ENCODE measurements at places on chromosomes 2 and 18.

GRCh38 chr18:48800466-48800865, 150.3 kb downstream of the SMAD7 start:
- DNase-seq: no peak

GRCh38 chr2:112836695-112837117, at the start of gene IL1B:
Gene IL1B, minus strand, starts transcription at chr2:112836779. Its CDS starts 550 bp downstream, at chr2:112836229.
- no peak for DNase-seq

DNA sequence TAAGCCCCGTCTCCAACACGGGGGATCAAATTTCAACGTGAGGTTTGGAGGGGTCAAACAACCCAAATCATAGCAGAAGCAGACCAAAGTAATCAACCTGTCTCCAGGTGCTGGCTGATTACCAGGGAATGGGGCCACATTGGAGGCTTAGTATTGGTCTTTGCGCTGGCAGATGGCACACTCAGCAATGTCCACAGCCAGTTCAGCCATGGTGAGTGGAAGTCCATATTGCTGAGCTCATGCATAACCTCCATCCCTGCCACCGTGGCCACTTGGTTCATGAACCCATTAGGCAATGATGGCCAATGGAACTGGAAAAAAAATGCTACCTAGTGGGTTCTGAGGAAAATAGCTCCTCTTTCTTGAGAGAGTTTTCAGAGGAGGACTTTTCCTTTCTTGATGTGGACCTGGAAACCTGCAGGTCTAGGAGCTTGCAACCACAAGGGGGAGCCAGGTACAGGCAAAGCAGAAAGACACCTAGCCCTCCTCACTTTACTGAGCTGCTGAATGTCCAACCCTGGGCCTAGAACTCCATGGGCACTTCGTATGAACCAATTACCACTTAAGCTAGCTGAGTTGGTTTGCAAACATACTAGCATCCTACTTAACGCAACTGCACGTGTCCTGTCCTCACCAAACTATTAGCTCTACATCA, 128.0 kb upstream of the GYPC start:
- no peak for DNase-seq

- no peak for DNase-seq
These were observed 2.1 kb downstream of the KIDINS220 start for GRCh38 chr2:8835279-8835678.

DNA sequence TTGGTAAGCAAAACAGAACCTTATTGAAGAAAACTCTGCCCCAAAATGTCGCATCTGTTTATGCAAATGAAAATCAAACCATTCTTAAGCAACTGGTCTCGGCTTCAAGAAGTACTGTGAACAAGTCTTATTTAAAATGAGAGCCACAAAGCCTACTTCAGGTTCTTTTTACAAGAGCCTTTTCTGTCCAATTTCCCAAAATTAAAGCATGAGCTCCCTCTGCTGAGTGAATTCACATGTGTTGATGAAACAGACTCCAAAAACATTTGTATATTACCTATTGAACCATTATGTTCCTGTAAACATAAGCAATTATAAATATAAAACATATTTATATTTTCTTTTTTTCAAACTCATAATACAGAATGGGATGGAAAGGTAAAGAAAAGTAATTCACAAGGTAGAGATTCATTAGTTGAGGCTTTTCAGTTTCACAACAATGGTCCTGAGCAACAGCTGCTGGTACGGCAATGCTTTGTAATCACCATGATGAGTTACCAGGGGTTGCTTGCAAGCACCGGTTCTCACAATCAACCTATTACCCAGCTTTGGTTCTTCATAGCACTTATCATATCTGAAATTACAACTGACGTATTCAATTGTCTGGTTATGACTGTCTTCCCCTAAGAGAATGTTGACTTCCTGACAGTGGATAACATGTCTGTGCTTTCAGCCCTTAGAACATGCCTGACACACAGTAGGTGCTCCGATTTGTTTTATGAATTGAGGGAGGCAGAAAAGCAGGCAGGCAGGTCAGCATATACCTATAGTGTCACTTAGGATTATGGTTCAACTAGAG, 108.4 kb upstream of the BZW1 start:
- DNase-seq: no peak

DNA sequence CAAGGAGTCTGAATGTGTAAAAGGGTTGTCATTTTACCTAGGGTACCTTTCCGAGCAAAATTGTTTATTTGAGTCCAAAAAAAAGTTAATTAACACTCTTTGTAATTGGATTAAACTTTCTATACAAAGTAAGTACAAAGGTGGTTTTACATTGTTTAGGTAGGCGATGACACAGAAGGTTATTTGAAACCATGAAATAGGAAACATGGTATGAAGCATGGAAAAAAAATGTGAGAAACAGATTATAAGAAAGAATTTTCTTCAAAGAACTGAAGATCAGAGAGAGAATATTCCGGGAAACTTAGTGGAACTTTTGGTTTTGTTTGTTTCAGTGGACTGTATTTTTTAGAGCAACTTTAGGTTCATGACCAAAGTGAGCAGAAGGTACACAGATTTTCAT, 32.7 kb downstream of the CARF start:
- DNase-seq: no peak

GRCh38 chr2:132668987-132669907, 758 bp downstream of the LYPD1 start:
- DNase-seq: peak; percentile 9

GRCh38 chr18:67265464-67266245, 250.9 kb downstream of the DSEL start:
- no peak for DNase-seq

DNA sequence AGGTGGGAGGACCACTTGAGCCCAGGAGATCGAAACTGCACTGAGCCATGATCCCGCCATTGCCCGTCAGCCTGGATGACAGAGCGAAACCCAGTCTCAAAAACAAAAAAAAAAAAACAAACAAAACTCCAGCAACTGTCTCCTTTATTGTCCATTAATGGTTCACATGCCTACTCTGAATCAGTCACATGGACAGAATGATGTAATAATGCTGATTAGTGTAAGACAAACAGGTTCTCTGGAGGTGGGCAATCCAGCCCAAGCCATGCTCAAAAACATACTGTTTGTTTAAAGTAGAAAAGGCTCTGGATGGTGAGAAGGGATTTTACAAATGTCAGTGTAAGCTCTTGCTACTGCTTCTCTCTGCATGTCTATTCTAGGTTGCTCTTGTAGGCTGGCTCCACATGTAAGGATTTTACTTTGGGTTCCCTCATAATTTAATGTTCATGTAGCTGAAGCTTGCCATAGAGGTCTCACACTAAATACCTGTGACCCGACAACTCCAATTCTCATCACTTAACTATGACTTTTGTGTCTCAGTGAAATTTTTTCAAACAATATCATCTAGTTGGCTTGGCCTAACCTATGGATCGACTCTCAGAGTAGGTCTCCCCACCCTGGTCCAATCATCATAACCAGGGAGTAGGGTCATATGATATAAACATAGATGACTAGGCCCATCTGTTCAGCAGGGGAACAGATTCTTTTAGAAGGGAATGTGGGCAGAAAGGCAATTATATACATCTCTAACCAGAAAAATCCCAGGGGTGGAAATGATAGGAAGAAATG, 83.9 kb upstream of the SLC39A10 start:
- no peak for DNase-seq

DNA sequence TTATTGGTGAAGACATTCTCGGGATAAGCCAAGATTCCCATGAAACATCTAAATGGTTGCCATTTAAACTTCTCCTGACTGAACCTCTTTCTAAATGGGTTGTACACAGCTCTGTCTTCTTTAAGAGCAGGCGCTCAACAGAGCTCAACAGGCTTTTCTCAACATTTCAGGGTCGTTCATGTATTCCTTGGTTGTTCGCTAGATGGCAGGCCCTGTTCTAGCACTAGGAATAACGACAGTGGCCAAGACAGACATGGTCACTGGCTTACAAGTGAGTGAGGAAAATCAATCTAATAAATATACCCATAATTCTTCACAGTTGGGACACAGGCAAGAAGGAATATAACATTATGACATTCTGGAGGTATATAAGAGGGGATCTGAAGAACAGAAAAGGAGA, 154.5 kb downstream of the SMAD2 start:
- DNase-seq: no peak

- no peak for DNase-seq
These were observed 763.2 kb upstream of the ZEB2 start for GRCh38 chr2:145283131-145283530.

GRCh38 chr2:202717598-202718310, 83.0 kb downstream of the FAM117B start:
- no peak for DNase-seq

GRCh38 chr18:46338766-46339165, 234.6 kb downstream of the HAUS1 start:
- DNase-seq: no peak

DNA sequence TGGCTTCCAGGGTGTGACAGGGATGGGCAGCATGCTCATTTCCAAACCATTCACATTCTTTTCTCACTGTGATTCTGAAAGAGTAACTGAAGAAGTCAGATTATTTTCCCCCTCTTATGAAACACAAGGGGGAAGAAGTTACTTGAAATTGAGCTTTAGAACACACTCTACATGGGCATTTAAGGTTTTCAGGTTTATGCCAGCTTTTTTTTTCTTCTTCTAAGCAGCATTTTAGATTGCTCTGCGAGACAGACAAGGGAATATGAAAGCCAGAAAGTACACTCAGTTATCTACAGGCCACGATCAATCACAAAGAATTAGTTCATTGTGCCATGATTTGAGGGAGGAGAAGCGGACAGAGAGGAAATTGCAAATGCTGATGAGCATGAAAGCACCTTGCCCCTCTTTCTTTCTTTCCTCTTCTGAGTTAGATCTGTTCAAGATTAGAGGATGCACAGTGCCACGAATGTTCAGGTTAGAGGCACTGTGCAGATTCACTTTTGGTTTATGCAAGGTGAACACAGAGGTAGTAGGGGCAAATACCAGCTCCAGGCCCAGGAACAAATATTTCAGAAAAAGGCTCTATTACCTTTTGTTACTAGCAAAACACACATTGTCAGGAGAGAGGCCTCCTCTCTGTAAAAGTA, 49.2 kb downstream of the CXCR4 start:
- DNase-seq: no peak

DNA sequence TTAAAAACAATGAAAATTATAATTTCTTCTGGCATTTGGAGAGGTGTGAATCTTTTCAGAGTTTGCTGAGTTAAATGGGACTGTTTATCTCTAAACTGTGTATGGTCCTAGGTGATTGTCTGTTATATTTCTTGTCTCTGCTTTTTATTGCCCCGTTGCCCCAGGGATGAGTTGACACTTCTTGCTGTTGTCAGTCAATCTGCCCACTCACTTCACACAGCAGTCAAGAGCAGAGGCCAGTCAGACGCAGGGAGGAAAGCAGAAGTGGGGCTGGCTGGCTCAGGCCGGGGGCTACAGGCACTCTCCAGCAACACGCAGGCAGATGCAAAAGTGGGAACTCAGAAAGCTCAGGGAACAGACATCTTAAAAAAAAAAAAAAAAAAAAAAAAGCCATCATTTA, 365.2 kb downstream of the CLIP4 start:
- DNase-seq: no peak

GRCh38 chr2:158413581-158413980, 43.0 kb downstream of the CCDC148 start:
- DNase-seq: no peak

GRCh38 chr2:147223553-147224060, 621.2 kb upstream of the ACVR2A start:
- DNase-seq: no peak

DNA sequence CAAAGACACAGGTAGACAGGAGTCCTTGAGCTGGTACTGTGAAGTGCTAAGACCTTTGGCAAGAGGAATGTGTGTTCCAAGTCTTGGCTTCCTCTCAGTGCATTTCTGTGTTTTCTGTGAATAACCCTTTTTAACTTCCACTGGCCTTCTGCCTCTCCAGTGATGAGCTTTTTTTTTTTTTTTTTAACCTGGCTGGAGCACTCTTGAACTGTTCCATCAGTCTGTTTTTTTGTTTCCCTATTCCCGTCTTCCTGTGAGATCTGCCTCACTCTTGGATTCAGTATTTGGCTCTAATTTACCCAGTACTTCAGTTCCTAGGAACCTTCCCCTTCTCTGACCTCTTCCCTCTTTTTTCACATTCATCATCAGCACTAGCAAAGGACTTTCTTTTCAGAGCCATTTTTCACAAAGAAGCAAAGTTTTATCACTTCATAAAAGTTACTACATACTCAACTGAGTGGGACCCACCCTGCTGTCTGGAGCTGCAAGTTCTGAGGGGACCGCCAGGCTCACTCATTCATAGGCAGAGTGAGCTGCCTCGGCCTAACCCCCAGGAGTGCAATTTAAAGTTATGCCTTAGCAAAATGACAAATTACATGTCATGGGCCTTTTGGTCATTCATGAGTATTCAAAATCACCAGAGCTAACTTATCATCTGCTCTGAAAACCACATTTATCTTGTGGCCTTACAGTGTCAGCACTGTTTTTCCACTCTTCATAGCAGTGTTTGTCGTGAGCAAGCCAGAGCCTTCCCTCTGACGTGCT, 126.9 kb upstream of the DAPL1 start:
- DNase-seq: no peak

GRCh38 chr2:223055140-223055539, 3.1 kb downstream of the KCNE4 start:
- DNase-seq: no peak

- DNase-seq: no peak
These were observed 20.5 kb downstream of the NEDD4L start for GRCh38 chr18:58064406-58064998.

DNA sequence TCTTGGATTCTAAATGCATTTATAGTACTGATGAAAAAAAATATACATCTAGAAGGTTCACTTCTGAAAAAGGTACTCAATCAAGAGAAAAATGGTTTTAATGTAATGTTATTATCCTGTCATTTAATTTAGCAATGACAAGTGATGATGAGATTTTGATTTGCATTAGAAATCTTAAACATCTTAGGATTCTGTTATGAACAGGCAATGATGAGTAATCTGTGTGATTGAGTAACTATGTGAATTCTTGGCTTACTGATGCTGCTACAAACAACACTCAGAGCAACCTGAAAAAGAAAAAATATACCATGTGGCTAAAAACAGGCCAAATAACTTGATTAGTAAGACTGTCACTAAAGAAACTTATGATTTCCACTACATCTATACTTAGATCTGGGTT, 30.1 kb downstream of the RBKS start:
- no peak for DNase-seq

DNA sequence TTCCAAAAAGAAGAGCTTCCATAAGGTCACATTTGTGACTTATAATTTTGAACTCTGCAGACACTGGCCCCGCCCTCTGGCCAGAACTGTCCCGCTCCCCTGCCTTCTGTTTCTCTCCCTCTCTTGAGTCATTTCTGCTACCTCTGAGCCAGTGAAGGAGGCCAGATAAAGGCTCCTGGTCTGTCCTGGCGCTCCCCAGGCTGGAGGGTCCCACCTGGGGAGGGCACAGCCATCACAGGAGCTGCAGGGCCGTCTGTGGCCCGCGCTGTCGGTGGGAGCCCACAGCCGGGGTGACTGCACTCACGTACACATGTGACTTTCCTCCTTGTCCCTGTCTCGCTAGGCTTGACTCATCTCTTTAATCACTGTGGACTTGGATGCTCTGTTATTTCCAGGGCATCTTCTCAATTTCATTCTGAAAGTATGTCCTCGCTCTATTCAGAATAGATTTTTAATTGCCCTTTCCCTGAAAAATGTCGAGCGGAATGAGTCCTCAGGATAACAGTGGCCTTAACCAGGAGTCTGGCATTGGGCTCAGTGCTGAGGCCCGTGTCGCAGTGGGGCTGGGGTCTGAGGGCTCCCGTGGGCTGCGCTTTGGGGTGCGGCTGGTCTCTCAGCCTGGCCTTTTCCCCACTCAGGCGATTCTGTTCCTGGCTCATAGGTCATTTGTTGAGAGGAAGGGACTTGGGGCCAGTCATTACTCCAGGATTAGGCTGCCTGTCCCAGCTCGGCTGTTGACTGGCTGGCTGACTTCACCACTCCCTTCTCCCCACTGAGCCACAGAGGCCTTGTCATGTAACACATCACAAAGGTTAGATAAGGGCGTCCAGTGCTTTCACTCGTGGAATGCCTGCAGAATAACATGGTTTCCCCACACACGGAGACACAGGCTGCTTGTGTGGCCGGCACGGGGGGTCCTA, 34.5 kb downstream of the KLHL29 start:
- no peak for DNase-seq

Measured in posterior cingulate gyrus (tissue), 11 donors.